Renal cortex interstitium (tissue), 15 donors: ENCODE measurements at places on chromosomes 2 and 18.

GRCh38 chr2:19195661-19196060 lies 162.8 kb downstream of the OSR1 start:
- no peak for DNase-seq

GRCh38 chr2:120955427-120955826 lies 219.8 kb downstream of the GLI2 start:
- DNase-seq, result no peak

DNA sequence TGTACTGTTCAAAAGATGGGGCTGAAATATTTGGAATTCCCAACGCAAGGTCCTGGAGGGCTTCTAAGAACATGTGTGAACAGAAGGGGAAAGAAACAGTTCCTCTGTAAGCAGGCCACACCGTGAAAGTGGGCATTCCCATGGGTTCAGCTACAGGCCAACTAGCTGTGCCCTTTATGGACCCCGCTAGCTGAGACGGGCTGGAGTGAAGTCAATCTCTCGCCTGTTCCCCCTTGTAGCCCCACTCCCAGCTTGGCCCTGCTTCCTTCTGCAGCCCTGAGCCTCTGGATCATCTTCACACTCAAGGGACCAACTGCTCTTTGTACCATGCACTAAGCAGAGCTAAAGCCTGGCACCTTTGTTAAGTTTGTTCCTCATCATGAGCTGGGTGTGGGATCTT lies 55.4 kb downstream of the POLR1A start:
- no peak for DNase-seq

DNA sequence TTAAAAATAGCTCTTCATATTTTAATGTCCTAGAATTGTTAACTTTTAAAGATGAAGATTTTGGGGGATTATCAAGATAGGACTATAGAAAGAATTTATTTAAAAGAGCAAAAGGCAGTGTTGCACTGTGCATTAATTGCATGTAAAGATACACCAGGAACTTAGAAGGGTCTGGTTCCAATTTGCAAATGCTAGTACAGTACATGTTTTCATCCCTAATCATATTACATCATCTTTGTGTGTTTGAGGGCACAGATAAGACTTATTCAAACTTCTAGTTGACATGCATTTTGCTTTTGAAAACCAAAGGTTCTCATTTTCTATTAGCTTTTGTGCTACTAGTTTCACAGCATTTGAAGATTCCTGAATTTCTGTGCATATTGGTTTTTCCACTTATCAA lies 231.7 kb upstream of the LYPD1 start:
- DNase-seq, result no peak

- DNase-seq, result no peak
Measured at GRCh38 chr18:47595831-47596501, 334.5 kb downstream of the SMAD2 start.

- DNase-seq, result no peak
Measured at GRCh38 chr2:233353101-233353768, 1.1 kb upstream of the DGKD start.

GRCh38 chr2:70718241-70718640 lies 49.8 kb downstream of the ADD2 start:
- no peak for DNase-seq

DNA sequence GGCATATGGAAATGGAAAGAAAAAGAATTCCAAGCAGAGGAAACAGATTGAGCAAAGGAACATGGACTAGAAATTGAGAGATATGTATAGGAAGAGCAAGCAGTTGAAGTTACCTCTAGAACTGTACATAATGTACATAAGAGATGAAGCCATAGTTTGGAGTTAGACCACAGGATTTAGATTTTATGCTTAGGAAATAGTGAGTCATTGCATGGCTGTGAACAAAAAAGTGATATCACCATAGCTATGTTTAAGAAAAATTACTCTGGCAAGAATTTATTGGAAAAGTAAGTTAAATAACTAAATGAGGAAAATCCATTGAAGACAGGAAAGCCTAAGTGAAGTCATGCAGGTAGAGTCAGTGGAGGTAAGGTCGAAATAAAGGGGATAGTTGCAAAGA lies 99.4 kb upstream of the GALNT5 start:
- no peak for DNase-seq

DNA sequence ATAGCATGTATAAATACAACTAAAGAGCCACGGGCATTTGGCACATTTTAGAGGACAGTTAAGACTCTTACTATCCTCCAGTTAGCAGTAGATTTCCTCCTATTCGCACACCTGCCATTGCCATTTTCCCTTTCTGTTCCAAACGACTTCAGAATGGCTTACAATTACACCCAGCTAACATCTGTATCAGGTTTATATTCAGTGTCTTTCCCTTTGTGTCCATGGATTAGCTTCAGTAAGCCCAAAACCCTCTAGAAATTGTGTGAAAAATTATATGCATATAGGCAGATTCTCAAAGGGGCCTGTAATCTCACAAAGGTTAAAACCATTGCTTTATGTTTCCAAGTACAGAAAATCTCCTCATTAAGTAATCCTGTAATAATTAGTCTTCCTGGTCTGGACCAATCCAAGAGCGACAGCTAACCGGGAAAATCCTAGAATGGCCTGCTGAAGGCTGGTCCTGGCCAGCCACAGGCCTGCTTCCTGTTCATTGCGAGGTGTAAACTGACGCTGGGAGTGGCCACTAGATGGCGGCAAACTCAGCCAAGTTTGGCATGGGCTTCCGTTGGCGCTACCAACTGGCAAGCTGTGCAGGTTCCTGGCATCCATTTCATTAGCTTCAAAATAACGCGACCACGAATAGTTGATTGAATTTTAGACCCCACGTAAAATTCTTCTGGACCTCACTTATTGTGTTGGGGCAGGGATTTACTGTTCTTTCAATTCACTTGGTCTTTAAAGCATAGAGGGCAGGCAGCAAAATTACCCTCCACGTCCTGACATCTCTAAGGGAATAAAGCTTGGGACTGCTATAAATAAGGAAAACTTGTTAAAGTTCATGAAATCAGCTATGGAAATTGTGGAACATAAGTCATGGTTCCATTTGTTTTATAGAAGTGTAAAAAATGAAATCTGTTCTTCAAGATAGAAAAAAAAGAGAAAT lies 17.1 kb downstream of the ARHGAP25 start:
- DNase-seq, result peak; percentile 79

DNA sequence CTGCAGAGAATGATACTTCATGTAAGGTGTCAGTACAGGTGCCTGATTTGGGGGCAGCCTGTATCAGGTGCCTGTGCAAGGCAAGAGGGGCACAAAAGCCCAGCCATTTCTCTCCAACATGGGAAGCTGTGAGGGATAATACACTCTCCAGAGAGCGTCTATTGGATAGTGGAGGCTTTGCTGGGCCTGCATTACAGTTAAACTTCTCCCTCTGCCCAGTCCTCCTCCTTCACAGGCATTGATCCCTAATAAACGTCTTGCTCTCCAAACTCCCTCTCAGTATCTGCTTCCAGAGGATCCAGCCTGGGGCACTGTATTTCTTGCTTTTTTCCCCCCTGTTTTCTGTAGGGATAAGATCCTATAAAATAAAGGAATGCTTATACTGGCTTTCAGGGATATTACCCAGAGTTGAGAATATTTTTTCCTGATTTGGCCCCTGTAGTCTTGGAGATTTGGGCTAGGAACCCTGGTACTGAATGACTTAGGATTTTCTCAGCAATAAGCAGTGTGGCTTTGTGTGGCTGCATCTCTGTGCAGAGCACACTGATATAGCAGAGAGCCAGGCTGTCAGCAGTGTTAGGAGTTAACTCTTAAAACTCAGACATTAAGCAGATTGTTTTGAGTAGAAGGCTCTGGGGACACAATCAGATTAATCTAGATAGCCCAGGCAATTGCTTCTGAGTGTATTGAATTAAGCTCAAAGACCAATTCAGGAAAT lies 330.6 kb downstream of the CYRIA start:
- DNase-seq, result no peak

DNA sequence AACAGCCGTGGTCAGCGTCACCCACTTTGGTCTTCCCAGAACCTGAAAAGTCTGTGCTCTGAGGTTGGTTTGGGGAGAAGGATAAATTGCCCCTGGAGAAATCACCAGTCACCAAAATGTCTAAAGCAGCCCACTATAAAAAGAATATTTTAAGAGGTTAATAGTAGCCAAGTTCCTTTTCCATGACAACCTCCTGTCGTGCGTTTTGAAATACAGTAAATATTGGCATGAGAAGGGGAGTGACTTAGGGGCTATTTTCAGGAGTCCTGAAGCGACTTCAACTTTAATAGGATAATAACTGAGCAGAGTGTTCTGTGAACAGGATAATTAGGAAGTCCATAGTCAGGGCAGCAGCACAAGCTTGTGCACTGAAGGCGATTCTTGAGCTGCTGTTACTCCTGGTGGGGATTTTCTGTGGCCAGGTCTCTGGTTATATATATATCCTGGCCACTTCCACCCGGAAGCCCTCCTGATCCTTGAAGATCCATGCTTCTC lies 49.3 kb downstream of the RNF144A start:
- DNase-seq, result no peak

GRCh38 chr18:7749510-7749981 lies 182.4 kb downstream of the PTPRM start:
- no peak for DNase-seq

- no peak for DNase-seq
Measured at GRCh38 chr18:37424507-37424906, 141.1 kb downstream of the CELF4 start.

DNA sequence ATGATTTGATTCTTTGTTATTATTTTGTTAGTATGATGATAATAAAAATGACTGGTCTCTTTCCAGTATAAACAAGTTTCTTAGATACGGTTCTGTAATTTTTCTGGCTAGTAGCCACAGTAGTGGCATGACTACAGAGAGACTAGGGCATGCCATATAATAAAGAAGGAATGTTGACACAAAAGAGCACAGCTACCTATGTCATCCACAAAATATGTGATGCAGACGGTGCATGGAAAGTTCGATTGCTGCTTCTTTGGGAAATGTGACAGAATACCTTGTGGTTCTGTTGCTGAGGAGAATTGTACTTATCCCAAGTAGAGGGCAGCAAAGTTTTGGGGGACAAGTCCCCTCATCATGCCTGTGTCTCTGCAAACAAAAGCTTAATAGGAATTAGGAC lies 26.1 kb upstream of the SETBP1 start:
- no peak for DNase-seq

DNA sequence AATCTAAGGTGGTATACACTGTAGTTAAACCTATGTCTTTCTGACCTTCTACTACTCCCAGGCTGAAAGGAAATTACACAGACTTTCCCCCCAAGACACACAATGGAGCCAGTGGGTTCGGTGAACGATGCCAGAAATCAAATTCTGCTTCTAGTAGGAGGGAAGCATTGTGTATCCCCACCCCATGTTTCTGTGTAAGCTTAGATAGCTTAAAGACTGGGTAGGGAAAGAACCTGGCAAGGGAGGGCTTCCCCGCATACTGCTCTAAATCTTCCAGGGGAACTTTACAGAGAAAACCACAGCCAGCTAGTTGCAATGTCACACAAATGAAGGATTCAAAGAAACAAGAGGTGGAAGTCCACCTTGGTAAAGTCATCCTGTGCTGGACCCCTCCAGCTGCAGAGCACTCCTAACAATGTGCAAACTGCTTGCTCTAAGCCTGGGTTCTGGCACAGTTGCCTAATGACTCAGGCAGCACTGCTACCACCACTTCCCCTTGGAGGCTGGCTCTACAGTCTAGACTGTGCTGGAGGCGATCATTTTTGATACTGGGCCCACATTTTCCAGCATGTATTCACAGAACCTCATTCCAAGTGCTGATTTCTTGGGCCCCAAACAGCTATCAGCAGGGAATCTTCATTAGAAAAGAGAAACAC lies 47.5 kb downstream of the TRIB2 start:
- DNase-seq, result no peak
